ENCODE measurements at places on chromosomes 16 and 17. TPM values are rescaled to one million over a fixed set of nuclear protein-coding genes. Genes with fewer than 3 reads are reported as not detected.

RPS15A gene
- 3,265 TPM for total RNA-seq

ZNF771 gene
- total RNA-seq: 1.5 TPM

HBQ1 gene
- total RNA-seq: not detected

USP31 gene
- 7.2 TPM for total RNA-seq

SEC14L5 gene
- total RNA-seq: 13.9 TPM

CBFA2T3 gene
- 4.4 TPM for total RNA-seq

SCNN1G gene
- total RNA-seq: not detected

RCVRN gene
- not detected for total RNA-seq

ACTG1 gene
- total RNA-seq: 1,202 TPM

TMEM114 gene
- total RNA-seq: not detected
